ENCODE measurements at places on chromosomes 11 and 22. TPM values are rescaled to one million over a fixed set of nuclear protein-coding genes. Genes with fewer than 3 reads are reported as not detected.

GRCh38 chr11:118311518-118311917, 7.0 kb downstream of the CD3E start:
- DNase-seq: no peak

GRCh38 chr11:117950301-117950700, 21.1 kb upstream of the TMPRSS13 start:
- DNase-seq: peak; percentile 78

DNA sequence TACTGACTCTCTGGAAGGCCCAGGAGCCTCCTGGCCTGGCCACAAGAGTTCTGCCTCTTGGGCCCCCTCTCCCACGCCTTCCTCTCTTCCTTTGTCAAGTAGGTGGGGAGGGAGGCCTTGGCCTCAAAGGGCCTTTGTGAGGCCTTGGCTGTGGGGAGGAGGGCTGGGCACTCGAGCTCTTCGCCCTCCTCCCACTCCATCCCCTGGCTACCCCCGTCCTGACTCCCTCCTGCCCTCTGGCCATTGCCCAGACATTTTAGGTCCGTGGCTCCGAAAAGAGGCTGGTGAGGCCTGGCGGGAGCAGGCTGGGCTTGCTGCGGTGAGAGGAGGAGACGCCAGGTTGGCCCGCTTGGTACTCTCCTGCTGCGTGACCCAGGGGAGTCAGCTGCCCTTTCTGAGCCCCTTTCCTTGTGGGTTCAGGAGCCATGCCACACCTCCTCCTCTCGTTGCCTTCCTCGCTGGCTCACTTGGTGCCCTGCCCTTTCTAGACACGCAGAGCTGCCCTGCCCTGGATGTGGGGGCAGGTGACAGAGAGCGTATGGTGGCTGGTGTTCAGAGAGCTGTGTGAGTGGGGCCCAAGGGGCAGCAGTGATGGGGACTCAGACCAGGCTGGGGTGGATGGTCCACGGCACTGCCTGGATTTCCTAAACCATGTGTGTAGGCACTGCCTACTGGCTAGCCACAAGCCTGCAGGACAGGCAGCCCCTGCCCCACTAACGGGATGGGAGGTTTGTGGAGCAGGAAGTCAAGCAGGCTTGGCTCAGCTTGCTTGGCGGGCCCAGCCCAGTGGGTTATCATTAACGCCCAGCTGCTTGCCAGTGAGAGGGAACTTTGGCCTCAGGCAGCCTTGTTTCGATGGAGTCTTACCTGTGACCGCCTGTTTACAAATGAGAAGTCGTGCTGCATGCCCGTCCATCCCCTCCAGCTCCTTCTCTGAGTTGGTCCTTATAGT, 15.8 kb upstream of the OMP start:
- DNase-seq: no peak

The SCUBE2 gene
- 0.27 TPM for total RNA-seq

DNA sequence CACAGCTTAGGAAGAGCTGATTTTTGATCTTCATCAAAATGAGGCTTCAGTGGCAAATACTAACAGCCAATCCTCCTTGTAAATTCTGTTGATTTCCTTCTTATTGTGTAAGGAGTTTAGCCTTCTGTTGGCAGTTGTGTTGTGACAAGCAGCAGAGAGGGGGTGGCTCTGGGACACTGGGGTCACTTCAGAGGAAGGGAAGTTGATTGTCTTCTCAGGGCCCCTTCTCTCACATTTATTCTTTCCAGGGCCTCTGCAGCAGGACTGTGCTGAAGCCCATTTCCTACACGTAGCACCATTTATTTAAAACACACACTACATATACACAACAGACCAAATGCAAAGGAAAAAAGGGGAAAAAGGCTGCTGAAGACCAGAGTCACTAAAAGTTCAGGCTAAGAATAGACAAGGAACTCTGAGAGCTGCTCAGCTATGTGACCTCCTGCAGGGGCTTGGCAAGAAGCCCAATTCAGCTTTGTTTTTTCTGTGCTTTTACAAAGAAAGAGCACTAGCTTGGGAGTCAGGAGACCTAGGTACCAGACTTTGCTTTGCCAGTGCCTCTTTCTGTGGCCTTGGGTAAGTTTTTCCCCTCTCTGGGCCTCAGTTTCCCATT, 28.3 kb upstream of the UPB1 start:
- no peak for DNase-seq

- no peak for DNase-seq
Measured at GRCh38 chr11:3139086-3139440, 26.0 kb downstream of the OSBPL5 start.

The TMEM25 gene
- total RNA-seq: 35.8 TPM

DNA sequence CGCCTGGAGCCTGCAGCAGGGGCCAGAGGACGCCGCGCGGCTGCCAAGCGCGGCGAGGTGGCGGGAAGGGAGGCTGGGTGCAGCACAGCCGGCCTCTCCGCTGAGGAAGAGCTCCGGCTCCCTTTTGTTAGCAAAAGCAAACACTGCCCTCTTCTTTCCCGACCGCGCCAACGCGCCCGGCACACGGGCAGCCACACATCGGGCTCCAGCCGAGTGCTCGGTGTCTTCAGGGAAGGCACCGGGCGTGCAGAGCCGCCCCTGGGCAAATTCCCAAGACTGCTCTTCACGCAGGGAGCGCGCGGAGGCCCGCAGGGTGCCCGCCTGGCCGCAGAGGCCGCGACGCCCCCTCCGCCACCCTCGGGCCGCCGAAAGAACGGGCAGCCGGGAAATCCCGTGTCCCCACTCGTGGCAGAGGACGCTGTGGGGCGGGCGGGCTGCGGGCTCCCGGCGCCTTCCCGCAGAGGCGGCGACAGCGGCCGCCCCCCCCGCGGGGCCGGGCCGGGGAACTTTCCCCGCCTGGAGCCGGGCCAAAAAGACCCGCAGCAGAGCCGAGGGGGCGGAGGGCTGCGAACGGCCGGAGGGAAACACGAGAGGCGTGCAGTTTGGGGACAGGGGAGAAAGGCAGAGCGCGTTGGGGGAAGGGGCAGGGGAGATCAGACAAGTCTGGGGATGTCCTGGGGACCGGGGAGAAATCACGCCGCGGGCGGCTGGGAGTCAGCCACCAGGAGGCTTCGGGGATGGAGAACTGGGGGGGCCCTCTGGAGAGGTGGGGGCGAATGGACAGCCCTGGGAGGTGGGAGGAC, 931 bp downstream of the CADM1 start:
- DNase-seq: peak; percentile 21

GRCh38 chr11:76939219-76939631, 78.5 kb downstream of the ACER3 start:
- DNase-seq: no peak

The CRYAB gene
- total RNA-seq: not detected

DNA sequence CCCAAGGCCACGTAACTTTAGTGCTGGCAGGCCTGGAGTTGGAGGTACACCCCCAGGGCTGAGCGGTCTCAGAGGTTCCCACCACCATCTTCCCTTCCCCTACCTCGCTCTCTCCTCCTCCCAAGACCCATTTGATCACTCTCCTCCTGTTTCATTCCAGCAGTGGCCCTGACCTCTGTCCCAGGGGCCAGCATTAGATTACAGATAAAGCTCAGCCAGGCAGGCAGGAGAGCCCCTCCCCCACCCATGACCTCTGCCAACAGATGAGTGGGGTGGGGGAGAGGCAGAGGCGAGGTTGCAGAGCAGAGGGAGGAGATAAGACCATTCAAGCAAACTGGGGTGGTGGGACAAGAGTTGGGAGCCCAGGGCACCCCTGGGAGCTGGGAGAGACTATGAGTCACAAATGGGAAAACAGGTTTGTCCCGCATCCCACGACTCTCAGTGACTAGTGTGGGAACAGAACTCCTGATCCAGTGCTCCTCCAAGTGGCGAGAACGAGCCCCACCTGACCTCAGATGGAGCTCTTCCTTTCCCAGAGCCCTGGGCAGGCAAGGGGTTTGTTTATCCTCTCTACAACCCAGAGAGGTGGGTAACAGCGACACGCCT, 367.9 kb downstream of the MN1 start:
- no peak for DNase-seq

DNA sequence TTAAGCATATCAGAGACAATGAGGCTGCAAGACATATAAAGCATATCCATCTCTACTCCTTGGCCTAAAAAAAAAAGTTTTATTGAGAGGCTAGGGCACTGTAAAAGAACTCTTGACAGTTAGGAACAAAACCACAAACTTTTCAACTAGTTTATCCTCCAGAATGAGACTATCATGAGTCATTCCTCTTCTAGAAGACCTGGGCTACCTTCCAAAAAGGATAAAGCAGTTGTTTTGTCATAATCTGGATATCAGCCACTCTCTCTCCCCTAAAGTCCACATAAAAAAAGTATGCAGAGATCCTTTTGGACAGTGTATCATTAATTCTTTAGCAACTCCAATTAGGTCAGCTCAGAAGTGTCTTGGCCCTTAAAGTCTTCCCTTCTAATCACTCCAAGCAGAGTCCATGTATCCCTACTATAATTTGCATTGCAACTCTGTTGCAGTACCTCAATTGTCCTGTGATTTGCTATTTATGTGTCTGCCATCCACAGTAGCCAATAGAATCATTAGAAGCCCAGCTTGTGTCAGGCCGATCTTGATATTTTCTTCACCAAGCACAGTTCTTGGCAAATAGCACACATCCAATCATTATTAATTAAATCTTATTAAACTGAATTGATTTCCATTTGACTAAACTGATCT, 10.4 kb downstream of the OR51T1 start:
- no peak for DNase-seq

GRCh38 chr11:838441-839279, 3.7 kb downstream of the POLR2L start:
- DNase-seq: no peak

The SLC29A2 gene
- total RNA-seq: 6.5 TPM

- no peak for DNase-seq
Measured at GRCh38 chr11:87425943-87426342, 388.2 kb downstream of the TMEM135 start.

The TRPM5 gene
- total RNA-seq: not detected

GRCh38 chr11:128904303-128904655, 13.1 kb downstream of the KCNJ5 start:
- no peak for DNase-seq

The RFPL2 gene
- not detected for total RNA-seq

DNA sequence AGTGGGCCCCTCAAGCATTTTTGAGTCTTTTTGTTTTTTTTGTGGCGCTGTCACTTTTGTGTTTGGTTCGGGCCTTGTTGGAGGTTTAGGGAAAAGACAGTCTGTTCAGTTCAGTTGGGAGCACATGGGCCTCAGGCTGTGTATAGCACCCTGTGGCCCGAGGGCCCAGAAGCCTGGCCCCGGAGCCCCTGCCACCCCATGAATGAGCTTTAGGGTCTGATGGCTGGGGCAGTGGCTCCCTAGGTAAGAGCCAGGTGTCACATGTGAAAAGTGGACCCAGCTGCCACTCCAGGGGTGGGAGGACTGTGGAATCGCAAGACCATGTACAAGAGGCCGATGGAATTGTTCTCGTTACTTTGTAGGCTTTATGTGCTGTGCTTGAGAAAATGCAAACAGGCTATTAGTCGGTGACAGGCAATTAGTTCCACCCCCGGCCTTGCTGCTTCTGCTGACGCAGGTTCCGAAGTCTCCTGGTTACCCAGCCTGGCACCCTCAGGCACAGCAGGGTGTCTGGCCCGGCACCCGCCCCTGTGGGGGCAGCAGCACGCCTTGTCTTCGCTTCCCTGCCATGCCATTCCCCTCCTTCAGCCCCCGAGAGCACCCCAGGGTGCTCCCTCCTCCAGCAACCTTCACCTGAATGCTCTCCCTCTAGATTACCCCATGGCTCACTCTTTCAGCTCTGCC, 38.2 kb upstream of the PARVG start:
- DNase-seq: no peak

GRCh38 chr11:60831501-60832079, 10.3 kb upstream of the CCDC86 start:
- no peak for DNase-seq

DNA sequence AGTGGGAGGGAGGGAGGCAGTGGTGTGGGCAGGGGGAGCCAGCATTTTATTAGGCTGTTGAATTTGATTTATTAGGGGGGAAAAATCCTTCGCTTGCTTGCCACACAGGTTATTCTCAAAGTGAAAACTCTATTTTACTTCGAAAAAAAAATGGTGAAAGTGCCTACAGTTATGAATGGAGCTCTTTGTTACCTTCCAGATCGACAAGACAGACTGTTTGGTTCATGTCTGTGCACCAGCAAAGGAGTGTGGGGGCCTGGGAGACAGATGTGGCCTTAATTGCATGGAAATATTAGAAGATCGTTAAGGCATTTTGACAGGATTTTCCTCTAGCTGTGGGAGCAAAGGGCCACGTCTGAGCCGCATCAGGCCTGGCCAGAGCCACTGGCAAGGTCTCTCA, 45.7 kb downstream of the FLI1 start:
- no peak for DNase-seq

DNA sequence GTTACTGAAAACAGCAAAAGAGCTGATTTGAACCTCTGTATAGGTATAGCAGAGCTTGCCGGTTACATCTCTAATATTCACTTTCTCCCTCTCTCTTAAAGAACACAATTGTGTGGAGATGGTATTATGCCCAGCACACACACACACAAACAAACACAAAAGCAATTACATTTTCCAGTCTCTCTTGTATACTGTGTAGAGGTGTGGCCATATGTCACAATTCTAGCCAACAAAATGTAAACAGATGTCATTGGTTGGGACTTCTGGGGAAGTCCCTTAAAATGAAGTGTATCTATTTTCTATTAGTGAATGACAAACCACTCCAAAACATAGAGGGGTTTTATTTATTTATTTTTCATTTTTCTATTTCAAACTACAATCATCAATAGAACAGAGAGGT, 12.8 kb downstream of the KCTD14 start:
- DNase-seq: no peak

DNA sequence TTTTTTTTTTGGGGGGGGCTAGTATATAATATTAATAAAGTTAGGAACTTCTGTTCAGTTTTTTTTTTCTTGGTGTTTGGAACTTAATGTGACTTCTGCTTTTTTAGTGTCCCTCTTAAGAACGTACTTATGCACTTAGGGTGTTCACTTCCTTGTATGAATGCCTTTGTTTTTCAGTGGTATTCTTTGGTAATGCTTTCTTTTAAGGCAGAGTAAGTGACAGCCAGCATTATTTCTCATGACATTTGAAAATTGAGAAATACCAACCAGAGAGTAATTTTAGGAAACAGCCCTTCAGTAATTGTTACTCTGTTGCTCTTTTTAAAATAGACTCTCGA, 2.4 kb downstream of the GRK3 start:
- no peak for DNase-seq

DNA sequence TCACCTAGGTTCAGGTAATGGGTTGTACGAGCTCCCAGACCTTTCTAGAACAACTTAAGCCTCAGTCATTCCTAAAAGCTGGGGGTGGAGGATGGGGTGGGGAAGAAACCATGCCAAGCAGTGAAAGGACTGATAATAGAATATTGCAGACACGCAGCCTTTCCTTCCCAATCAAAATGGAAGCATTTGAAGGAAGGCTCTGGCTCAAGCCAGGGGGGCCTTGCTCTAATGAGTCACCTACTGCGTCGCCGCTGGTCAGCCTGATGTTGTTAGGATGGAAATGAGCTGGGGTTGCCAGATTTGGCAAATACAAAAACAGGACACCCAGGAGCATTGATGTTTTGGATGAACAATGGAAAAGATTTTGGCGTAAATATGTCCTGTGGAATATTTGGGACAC, 6.2 kb downstream of the SYT12 start:
- no peak for DNase-seq
